ENCODE measurements at places on chromosomes 2 and 18. TPM values are rescaled to one million over a fixed set of nuclear protein-coding genes. Genes with fewer than 3 reads are reported as not detected.

DNA sequence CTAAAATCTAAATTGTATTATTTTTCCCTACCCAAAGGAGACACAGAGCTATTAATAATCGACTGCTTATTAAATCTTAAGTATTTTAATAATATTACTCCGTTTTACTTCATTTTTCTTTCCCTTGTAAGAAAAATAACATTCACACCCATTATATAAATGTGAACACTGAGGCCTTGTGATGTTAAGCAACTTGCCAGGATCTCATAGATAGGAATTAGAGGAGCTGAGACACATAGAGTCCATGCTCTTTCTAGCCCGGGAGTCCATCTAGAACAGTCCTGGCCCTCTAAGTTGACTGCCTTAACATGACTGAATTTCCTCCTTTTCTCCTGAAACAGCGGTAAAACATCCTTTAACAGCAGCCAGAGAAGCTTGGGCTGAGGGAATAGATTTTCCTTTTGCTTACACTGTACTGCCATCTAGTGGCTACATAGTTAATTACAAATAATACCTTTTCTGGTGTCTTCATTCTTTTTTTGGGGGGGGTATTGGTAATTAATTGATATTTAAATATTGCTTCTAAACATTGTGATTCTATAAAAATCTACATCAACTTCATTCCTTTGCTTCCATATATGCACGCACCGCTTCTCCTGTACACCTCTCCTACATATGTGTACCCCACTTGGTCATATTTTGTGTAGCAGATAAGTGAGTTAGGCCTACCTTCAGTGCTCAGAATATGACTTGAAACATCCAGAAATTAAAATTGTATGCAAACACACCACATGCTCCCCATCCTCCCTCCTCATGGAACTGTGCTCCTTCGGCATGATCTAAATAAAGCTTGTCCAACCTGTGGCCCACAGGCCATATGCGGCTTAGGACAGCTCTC is 125.8 kb upstream of the HNMT start:
- no peak for DNase-seq
- no peaks in the 10 kb centered on the region for H3K27me3 ChIP-seq
- H3K4me3 ChIP-seq = no peak overlapping the region
- no peaks in the 10 kb centered on the region for H3K36me3 ChIP-seq
- no peaks in the 10 kb centered on the region for H3K4me1 ChIP-seq
- H3K27ac ChIP-seq = no peak overlapping the region

- H3K4me1 ChIP-seq = no peaks in the 10 kb centered on the region
- no peak overlapping the region for H3K27ac ChIP-seq
- H3K36me3 ChIP-seq = no peaks in the 10 kb centered on the region
- H3K27me3 ChIP-seq = no peaks in the 10 kb centered on the region
- no peak overlapping the region for H3K4me3 ChIP-seq
Observed at GRCh38 chr2:142472382-142472781, 341.6 kb upstream of the LRP1B start.

GRCh38 chr2:240952496-240953246 is 45.7 kb upstream of the SNED1 start:
- H3K27me3 ChIP-seq = no peaks in the 10 kb centered on the region
- peak; percentile 14 for DNase-seq
- H3K27ac ChIP-seq = no peak overlapping the region
- no peaks in the 10 kb centered on the region for H3K36me3 ChIP-seq
- H3K4me3 ChIP-seq = no peak overlapping the region
- H3K4me1 ChIP-seq = no peaks in the 10 kb centered on the region

DNA sequence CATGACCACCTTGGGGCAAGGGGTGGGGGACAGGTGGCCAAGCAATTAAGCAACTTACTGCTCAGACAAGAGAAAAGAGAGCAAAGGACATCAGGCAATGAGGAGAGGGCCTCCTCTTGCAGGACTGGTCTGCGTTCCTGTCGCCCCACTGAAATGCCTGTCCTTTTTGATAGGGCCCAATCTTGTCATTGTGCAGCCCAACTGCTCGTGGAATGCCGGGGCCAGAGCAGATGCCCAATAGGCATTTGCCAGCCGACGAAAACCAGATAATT is 104.5 kb upstream of the SH3BP4 start:
- H3K4me1 ChIP-seq = no peaks in the 10 kb centered on the region

GRCh38 chr18:66550366-66550765 is 53.5 kb downstream of the CDH19 start:
- no peak overlapping the region for H3K27ac ChIP-seq
- no peaks in the 10 kb centered on the region for H3K27me3 ChIP-seq
- no peaks in the 10 kb centered on the region for H3K4me1 ChIP-seq
- H3K36me3 ChIP-seq = no peaks in the 10 kb centered on the region
- DNase-seq = no peak

DNA sequence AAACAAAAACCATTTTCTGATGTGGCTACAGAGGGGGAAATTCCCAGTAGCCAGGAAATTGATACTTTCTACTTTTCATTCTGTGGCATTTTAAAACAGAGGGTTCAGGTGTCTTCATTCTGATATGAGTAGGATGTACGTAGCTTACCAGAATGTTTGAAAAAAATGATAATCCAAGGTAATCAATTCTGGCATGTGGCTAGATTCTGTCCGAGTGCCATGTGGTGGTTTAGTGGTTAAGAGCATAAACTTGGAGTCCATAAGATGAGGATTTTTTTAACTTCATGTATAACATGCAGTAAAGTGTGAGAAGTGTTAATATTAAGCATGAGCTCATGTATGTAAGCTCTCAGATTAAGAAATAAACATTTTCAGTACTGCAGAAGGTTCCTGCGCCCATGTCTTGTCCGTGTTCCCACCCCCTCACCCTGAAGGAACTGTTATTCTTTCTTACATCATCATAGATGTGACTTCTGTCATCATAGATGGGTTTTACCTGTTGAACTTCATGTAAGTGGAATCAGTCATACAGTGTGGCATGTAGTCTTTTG is 4.5 kb downstream of the B3GNT2 start:
- H3K4me3 ChIP-seq = no peak overlapping the region
- no peaks in the 10 kb centered on the region for H3K4me1 ChIP-seq
- H3K27me3 ChIP-seq = no peaks in the 10 kb centered on the region
- no peak overlapping the region for H3K27ac ChIP-seq
- no peak for DNase-seq

DNA sequence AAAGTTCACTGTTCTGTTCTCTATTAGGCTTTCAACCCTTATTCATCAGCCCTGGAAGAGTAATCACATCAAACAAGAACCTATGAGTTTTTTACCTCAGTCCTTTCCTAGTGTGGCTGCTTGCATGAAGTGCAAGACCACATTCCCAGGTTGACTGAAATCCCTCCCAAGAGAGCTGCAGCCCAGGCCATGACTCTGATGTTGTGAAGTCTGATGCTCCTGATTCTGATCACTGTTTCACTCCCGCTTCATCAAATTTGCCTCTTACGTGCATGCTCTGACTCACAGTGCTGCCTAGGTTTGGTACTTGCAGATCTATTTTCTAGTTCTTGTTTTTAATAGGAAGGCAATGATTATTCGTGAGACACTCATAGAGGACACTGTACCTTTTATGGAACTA is 58.2 kb upstream of the DSEL start:
- H3K4me1 ChIP-seq = no peaks in the 10 kb centered on the region
- H3K27me3 ChIP-seq = no peaks in the 10 kb centered on the region
- no peak overlapping the region for H3K4me3 ChIP-seq
- H3K27ac ChIP-seq = no peak overlapping the region
- no peaks in the 10 kb centered on the region for H3K36me3 ChIP-seq

- H3K4me1 ChIP-seq = no peaks in the 10 kb centered on the region
- H3K36me3 ChIP-seq = no peaks in the 10 kb centered on the region
- no peak for DNase-seq
- H3K27ac ChIP-seq = no peak overlapping the region
- H3K27me3 ChIP-seq = no peaks in the 10 kb centered on the region
Observed at GRCh38 chr18:35890323-35890722, 82.2 kb upstream of the RMP24 start.

DNA sequence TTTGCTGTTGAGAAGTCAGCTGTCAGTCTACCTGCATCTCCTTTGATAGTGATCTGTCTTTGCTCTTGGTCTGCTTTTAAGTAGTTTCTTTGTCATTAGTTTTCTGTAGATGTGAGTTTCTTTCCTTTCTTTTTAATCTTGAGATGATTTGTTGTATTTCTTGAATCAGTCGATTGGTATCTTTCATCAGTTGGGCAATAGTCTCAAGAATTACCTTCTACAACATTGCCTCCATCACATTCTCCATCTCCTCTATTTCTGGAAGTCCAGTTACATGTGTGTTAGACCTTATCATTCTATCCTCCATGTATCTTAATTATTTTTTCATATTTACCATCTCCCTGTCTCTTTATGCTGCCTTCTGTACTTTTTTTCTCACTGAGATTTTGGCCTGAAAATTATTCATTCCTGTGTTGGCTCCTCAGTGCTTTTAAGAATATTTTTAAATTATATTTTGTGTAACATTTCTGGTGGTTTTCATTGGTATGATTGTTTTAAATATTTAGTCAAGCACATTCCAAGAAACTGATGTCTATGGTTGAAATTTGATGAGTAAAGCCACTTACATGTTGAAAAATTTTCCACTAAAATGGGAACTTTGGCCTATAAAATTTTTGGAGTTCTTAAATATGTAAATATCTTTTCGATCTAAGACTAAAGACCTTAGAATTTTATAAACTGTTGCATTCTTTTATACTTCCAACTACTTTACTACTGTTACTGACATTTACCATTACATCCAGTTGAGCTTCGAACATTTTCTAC is 239.5 kb upstream of the MGAT5 start:
- H3K4me3 ChIP-seq = no peak overlapping the region
- no peak overlapping the region for H3K27ac ChIP-seq
- H3K36me3 ChIP-seq = no peaks in the 10 kb centered on the region
- no peak for DNase-seq

DNA sequence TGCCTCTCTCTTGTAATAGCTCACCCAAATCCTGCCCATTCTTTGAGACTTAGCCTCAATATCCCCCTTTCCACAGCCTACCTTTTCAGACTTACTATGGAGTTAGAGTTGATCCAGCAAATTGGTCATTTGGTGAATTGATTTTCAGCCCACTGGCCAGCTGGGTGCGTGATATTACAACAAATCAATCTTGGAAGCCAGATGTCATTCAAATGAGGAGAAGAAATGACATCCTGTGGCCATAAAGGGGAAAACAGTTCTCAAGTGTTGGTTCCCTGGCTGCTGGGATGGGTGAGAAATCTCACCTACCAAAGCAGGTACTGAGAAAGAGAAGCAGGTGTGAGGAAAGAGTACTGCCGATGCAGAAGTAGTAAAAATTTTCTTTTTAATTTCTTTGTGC is 36.7 kb upstream of the FOXI3 start:
- H3K27me3 ChIP-seq = no peaks in the 10 kb centered on the region
- H3K4me3 ChIP-seq = no peak overlapping the region
- no peaks in the 10 kb centered on the region for H3K4me1 ChIP-seq
- H3K27ac ChIP-seq = no peak overlapping the region

DNA sequence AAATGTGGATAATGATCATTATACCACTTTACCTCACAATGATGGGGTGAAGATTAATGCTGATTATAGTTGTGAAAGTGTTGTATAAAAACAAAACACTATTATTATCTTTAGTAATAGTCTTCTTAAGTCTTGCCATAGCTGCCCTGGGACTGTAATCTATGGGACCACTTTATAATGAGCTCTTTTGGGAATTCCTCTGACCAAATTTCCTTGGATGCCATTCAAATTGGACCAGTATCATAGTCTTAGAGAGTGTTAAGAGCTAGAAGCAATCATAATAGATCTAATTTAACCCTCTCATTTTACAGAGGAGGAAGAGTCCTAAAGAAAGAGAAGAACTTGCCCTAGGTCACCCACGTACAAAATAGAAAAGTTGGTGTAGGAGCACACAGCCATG is 457.7 kb upstream of the SLC14A2 start:
- H3K27ac ChIP-seq = no peak overlapping the region
- no peak for DNase-seq
- no peaks in the 10 kb centered on the region for H3K36me3 ChIP-seq
- no peaks in the 10 kb centered on the region for H3K27me3 ChIP-seq
- H3K4me1 ChIP-seq = no peaks in the 10 kb centered on the region

DNA sequence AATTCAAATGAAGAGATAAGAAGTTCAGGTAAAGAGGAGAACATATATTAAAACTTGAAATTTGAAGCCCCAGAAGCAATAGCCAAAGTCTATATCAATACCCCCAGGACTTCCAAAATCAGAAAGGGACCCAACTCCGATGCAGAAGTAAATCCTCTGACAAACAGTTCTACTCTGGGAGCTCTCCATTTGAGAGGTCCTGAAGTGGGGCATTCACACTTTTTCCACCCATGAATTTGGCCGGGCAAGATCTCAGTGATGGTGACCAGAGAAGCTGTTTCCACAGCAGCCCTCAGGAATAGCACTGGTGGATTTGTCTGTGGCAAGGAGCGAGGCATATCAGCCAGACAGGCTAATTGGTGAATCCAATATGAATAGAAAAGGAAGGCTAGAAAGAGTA is 313.6 kb upstream of the MC4R start:
- H3K27ac ChIP-seq = no peak overlapping the region
- H3K4me1 ChIP-seq = no peaks in the 10 kb centered on the region
- no peaks in the 10 kb centered on the region for H3K36me3 ChIP-seq
- no peaks in the 10 kb centered on the region for H3K27me3 ChIP-seq
- no peak overlapping the region for H3K4me3 ChIP-seq

DNA sequence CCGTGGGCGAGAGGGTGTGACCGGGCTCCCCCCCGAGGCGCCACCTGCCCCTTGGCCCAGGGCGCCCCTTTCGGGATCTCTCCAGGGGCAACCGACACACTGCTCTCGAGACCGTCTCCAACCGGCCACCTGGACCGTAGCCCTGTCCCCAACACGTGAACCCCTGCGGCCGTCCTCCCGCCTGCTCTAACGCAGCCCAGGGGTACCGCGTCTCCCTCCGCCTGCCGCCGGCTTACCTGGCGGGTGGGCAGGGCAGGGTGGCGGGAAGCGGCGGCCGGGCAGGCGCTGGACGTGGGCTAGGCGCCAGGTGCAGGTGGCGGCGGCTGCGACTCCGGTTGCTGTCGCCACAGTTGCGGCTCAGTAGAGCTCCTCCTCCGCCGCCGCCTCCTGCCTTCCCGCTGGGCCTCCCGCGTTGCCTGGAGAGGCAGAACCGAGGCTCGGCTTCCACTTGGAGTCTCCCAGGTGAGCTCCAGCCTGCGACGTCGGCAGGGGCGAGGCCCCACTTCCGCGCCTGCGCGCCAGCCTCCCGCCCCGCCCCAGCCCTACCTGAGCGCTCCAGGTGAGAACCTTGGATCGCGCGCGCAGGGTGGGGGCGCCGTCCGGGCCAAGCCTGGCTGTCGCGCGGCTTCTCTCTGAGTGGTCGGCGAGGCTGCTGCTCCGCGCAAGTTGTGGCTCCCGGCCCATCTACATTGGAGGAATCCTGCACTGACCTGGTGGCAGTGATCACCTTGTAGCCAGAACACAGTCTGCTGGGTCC is at the start of gene GALNT3:
Gene GALNT3, minus strand, starts transcription at position 469 of the 757 bp plus-strand sequence. CDS start 23,547 bp downstream, outside the sequence.
- H3K27me3 ChIP-seq = no peaks in the 10 kb centered on the region
- peak; percentile 95 for DNase-seq
- H3K4me1 ChIP-seq = no peaks in the 10 kb centered on the region
- H3K4me3 ChIP-seq = peak within 1 kb of the TSS; percentile 64
- H3K27ac ChIP-seq = peak within 1 kb of the TSS; percentile 88

- H3K36me3 ChIP-seq = no peaks in the 10 kb centered on the region
- H3K4me1 ChIP-seq = no peaks in the 10 kb centered on the region
- no peak for DNase-seq
- no peak overlapping the region for H3K4me3 ChIP-seq
- no peak overlapping the region for H3K27ac ChIP-seq
Observed at GRCh38 chr2:178949584-178949983, 100.4 kb downstream of the CCDC141 start.

Gene UGT1A5
- total RNA-seq = 2.4 TPM

Gene PLCD4
- 1.6 TPM for total RNA-seq

Gene IL1RN
- total RNA-seq = 1.5 TPM

Gene DNAJB2
- total RNA-seq = 71.1 TPM

Gene CCDC138
- total RNA-seq = 2.9 TPM

Gene RAX
- not detected for total RNA-seq

Gene SLC16A14
- total RNA-seq = 5.3 TPM

Gene FANCL
- total RNA-seq = 15.0 TPM

Gene BCL2L11
- 31.7 TPM for total RNA-seq

Data from colonic mucosa (tissue), 4 donors.